ENCODE measurements at places on chromosomes 12 and 14.

DNA sequence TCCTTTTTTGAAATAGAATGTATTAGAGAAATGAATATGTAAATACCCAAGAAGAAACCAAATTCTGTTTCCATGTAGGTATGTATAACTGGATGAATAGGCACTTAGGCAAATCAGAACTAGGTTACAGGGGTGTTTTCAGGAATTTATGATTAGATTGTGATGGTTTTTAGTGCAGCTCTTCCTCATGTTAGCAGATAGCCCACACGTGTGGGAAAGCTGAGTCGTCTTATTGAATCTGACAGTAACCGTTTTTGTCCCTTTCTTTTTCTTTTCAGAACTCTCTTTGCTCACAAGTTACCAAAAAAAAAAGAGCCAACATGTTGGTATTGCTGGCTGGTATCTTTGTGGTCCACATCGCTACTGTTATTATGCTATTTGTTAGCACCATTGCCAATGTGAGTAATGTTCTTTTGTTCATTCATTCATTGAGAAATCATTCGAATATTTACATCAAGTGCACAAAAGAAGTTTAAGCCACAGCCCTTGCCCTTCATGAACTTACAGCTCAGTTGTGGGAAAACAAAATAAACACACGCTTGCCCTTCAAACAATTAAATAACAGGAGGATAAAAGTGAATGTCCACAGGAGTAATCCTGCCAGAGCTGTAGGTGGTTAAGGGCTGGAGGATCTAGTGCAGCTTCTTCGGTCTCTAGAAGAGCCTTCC, 14.8 kb downstream of the EMP1 start:
- no peak for DNase-seq

DNA sequence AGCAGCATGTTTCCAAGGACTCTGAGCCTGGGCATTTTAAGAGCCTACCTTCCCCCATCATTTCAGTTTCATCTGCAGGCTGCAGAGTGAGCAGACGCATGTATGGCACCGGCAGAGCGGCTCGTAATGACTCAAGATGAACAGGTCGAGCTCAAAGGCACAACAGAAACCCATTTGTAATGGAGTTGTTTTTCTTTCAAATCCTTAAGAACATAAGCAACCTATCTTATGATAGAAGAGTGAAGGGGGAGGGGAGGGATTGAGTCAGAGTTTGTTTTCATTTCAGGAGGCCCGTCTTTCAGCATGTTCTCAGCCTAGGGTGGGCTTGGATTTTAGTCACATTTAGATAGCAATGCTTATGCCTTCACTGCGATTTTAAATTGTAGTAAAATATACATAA, 54.9 kb upstream of the CISTR start:
- DNase-seq: no peak

DNA sequence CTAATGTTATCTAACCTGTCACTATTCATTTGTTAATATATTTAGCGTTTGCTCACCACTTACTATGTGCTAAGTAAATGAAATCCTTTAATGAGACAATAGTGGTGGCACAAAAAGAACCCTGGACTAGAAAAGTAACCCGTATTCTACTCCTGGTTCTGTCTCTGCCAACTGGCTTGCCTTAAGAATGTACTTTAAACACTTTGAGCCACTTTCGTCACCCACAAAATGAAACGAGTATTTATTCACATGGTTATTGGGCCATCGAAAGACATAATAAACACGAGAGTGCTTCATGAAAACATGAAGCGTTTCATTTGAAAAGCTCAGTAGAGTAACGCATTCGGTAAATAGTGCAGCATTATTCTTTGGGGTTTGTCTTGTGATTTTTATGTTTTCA, 254.7 kb downstream of the EGLN3 start:
- no peak for DNase-seq

DNA sequence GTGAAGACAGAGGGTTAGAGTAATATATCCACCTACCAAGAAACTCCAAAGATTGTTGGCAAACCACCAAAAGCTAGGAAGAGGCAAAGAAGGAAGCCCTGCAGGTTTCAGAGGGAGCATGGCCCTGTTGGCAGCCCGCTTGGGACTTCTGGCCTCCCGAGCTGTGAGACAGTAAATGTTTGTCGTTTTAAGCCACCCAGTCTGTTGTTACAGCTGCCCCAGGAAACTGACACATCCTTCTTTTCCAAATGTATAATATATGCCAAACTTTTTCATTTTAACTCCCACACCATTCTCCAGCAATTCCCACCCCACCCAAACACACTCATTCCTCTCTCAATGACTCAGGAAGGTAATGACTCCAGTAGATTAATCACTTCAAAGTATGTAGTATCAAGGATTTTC, 74.0 kb downstream of the RPS29 start:
- DNase-seq: no peak

DNA sequence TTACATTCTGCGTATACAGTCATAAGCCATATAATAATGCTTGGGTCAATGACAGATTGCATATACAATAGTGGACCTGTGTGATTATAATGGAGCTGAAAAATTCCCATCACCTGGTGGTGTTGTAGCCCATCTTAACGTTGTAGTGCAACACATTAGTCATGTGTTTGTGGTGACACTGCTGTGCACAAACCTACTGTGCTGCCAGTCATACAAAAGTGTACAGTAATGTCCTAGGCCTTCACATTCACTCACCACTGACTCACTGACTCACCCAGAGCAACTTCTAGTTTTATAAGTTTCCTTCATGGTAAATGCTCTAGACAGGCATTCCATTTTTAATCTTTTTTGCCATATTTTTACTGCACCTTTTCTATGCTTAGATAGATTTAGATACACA, 194.8 kb upstream of the SEL1L start:
- DNase-seq: no peak

GRCh38 chr14:76828339-76829012, 2.3 kb downstream of the LRRC74A start:
- no peak for DNase-seq

DNA sequence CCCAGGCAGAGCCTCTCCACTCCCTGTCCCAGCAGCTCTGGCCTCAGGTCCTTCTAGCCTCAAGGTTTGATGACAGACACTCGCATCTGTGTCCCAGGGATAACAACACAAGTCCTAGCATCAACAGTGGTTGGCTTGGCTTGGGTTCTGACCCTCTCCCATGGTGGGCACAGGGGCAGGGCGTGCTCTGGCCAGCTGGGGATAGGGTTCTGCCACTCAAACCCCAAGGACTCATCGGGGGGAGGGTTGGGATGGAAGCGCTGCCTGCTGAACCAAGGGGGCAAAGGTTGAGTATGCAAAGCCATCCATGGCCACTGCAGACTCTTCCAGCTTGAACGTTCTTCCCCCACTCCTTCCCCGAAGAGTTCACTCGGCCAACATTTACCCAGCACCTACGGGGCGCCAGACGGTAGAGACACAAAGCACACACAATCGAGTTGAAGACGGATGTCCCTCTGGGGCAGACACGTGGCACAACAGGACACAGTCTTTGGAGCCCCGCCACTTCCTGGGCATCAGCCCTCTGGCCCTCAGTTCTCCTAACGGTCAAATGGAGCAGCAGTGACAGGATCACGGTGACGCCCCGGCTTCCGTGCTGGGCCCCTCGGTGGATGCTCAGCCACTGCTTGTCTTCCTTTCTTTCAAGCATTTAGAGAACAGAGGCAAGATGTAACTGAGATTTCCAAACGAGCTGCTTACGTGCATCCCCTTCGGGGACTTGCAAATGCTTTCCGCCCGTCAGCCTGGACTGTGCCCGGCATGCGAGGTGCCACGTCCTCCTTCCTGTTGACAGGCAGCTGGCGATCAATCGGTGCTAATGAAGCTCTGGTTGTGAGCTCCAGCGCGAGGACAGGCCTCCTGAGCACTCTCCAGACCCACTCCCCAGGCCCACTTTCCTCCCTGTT, 42.6 kb downstream of the DLK1 start:
- DNase-seq: no peak

- no peak for DNase-seq
These were observed 394.1 kb downstream of the C12orf75 start for GRCh38 chr12:105724641-105725040.

GRCh38 chr12:66304296-66304900, 2.1 kb downstream of the HELB start:
- DNase-seq: no peak

GRCh38 chr12:106527356-106527755, 55.4 kb upstream of the RFX4 start:
- no peak for DNase-seq

DNA sequence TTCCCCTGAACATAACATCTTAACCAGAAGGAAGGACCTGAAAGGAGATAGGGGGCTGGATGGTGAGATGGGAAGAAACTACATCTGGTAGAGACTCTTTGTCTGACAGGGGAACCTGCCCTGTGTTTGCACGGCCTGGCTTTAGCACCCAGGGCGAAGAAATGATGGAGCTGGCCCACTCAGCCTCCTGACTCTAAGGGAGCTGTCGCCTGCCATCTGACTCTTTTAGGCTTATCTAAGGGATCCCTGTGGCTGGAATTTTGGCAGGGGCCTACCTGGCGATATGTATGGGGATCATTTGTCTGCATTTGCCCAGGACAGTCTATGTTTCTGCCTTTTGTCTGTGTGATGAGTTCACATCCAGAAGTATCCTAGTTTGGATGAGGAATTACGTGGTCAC, 15.6 kb upstream of the CACNA2D4 start:
- no peak for DNase-seq

- no peak for DNase-seq
These were observed 15.7 kb upstream of the MAPKAPK5 start for GRCh38 chr12:111826316-111826715.

- no peak for DNase-seq
These were observed 1.1 kb upstream of the HOXC4 start for GRCh38 chr12:54052438-54053002.

DNA sequence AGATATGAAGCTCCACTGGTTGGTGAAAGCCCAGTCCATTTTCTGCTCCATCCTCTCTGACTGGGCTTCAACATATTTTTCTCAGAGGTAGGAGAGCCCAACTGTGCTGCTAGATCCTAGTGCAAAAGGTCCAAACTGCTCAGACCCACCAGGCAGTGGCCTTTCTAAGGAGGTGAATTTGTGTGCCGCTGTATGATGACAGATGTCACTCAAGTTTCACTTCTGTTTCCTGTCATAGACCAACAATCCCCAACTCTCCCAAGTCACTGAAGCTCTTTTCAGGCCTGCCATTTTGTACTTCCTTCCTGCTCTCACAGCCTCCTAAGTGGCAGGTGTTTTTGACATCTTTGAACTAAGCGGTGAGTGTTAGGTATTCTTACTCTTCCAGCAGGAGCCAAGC, 16.4 kb upstream of the RNASE4 start:
- no peak for DNase-seq

- no peak for DNase-seq
These were observed 45.5 kb upstream of the SELPLG start for GRCh38 chr12:108679106-108679681.

Data from stimulated activated CD4-positive, alpha-beta T cell treated with anti-CD3 and anti-CD28 coated beads, Interleukin-1b, Interleukin-23, amount 100 ng/mL, for 24 hours (primary cell).